Activated CD4-positive, alpha-beta T cell treated with anti-CD3 and anti-CD28 coated beads, Interleukin-2, amount 50 U/mL, for 1 hour (primary cell): ENCODE measurements at places on chromosomes 2 and 18.

DNA sequence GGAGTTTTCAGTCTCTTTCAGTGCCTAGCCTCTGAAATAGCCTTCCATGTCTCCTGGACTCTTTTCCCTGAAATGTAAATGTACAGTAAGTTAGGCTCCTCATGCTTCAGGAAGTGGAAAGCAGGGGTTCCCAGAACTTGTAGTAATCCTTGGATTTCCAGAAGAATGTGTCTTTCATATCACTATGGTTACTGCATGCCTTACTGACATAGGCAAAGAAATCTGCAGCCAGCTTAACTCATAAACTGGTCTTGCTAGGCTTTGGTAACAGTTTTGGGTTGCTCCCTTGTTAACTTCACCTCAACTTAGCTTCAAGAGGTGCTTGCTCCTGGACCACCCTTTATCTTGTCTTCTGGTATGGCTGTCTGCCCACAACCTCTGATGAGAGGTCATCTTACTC, 686.8 kb upstream of the DDX18 start:
- no peak for DNase-seq

GRCh38 chr2:88054782-88055370, 707 bp downstream of the KRCC1 start:
- DNase-seq: no peak

GRCh38 chr2:19857100-19857499, 44.7 kb downstream of the TTC32 start:
- no peak for DNase-seq

DNA sequence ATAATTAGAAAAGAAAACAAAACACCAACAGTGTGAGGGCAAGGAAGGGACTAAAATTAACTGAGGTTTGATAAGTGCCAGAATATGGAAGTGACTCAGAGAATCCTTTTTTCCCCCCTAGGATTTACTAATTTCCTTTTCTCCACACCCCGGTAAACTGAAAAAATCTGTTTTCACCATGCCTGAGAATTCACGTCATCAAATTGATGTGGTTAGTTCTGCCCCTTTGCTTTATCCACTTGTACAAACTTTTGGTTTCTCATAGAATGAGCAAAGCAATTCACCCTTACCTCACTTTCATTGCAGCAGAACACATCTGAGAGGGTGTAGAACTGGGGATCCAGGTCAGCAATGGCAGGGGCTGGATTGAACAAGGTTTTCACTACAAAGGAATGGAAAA, 57.8 kb downstream of the RBKS start:
- DNase-seq: no peak

- no peak for DNase-seq
Observed at GRCh38 chr2:43943323-43943722, 52.5 kb downstream of the LRPPRC start.

GRCh38 chr2:223465793-223466192, 136.4 kb downstream of the SCG2 start:
- no peak for DNase-seq

- no peak for DNase-seq
Observed at GRCh38 chr18:25229081-25229480, 122.9 kb downstream of the ZNF521 start.

DNA sequence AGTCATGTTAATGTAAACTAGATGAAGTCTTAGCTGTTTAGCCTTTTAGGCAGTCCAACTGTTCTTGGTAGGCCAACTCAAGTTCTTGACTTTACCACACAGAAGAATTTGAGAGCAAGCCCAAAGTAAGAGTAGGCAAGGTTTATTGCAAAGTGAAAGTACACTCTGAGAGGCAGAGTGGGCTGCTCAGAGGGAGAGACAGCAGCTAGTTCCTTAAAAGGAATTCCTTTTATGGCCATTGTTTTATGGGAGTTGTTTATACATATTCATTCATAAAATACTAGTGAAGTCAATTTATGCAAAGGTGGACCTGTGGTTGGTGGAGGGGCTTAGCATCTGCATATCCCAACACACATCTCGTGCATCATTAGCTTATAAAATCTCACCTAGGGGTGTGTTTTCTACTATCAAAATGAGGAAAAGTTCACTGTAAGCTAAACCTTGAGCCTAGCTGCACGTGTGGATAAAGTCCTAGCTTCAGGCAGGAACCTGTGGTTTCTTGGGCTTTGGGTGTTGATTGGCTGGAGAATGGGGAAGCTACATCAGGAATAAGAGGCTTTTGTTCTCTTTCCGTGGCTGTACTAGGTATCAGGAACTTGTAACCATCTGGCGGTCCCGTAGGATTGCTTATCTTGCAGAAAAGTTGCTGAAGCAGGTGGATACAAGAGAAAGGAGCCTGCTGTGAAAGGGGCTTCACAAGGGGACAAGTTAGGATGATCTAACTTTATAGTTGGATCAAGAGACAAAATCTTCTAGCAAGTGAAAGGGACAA, 110.4 kb upstream of the GULP1 start:
- no peak for DNase-seq
